Caco-2 (cell line): ENCODE measurements at places on chromosomes 5 and 9. TPM values are rescaled to one million over a fixed set of nuclear protein-coding genes. Genes with fewer than 3 reads are reported as not detected.

C9orf85 gene
- total RNA-seq = 2.4 TPM in 2 replicates

TMEM267 gene
- total RNA-seq = 14.2 and 15.5 TPM in 2 replicates

CCL27 gene
- not detected in 2 replicates for total RNA-seq

TSSK1B gene
- total RNA-seq = not detected in 2 replicates

TBC1D13 gene
- 35.6 and 39.9 TPM in 2 replicates for total RNA-seq

YTHDC2 gene
- total RNA-seq = 16.9 and 19.1 TPM in 2 replicates

PHF24 gene
- 0.12 TPM in 1 of 2 replicates, not detected in the other for total RNA-seq

XRCC4 gene
- total RNA-seq = 13.0 and 13.5 TPM in 2 replicates

CAVIN4 gene
- total RNA-seq = 1.5 and 1.7 TPM in 2 replicates

FAM221B gene
- total RNA-seq = not detected in 2 replicates

IFNA13 gene
- not detected in 2 replicates for total RNA-seq

IRGM gene
- 0.19 and 0.29 TPM in 2 replicates for total RNA-seq

DNA sequence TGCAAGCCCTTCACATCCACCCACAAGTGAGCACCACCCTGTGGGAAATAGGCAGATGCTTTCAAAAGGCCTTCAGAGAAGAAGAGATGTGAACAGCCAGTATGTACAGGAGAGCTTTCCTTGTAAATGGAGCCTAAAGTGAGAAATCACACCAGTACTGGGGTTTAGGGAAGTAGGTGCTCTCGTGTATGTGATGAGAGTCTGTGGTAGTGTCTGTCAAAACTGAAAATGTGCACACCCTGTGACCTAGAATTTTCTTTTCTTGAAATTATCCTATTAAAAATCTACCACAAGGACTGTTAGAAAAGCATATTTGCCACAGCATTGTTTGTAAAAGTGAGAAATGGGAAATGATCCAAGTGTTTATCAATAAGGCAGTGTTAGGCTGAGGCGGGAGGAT is 16.6 kb downstream of the OTULINL start:
- DNase-seq = no peak

DNA sequence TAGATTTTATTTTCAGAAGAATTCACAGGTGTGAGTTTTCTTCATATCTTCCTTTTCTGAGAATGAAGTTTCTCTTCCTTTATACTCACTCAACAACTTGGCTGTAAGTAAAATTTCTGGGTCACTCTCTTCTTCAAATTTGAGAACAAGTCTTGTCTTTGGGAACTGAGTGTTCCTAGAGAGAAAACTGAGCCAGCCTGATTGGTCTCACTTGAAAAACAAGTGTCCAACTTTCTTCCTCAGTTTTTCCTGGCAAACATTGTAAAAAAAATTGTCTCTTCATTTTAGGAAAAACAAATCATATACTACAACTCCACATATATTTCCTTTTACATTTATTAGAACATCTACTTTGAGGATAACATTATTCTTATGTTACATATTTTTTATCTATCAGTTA is 156.1 kb upstream of the GHR start:
- no peak for DNase-seq

DNA sequence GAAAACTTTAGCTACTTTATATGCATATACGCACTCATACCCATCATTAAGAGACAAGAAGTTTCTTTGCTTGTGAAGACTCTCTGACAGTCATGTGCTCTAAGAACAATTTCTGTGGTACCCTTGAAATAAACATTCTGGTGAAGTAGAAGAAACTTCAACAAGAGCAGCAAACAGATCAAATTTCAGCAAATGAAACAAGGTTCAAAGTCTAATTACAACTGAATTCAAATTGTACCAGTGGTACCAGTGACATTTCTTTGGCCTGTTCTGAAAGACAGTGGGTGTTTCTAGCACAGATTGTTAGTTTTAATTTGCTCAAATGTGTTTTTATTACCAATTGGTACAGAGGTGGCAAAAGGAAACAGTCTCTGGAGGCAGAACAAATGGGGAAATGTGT is 391.0 kb downstream of the CHSY3 start:
- DNase-seq = no peak

DNA sequence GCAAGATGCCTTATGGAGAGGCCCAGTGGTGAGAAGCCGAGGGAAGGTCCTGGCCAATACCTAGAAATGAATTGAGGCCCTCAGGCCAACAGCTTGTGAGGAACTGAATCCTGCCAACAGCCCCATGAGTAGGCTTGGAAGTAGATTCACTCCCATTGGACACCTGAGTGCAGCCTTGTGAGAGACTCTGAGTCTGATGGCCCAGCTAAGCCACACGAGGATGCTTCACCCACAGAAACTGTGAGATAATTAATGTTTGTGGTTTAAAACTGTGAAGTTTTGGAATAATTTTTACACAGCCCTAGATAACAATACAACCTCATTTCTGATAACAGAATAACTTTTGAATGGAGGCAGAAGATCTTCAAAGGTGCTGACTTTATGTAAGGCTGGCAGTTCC is 65.9 kb upstream of the DAP start:
- no peak for DNase-seq

DNA sequence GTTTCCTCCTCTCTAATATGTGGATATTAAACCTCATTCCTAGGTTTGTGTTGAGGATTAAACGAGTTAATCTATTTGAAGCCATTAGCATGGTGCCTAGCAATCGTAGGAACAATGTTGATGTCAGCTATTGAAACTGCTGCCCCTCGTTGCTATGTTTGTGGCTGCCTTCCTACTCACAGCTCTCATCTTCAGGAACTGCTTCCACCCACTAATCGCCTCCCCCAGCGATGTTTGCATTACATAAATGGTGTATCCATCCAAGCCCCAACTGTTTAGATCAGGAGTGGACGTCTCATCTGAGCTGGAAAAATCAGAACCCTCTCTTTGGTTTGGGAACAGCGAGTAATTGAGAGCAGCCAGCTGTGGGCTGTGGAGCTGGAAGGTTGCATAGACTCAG is 416.6 kb downstream of the ARHGEF28 start:
- no peak for DNase-seq

- DNase-seq = no peak
Observed at GRCh38 chr5:159386028-159386711, 55.9 kb upstream of the IL12B start.

- DNase-seq = no peak
Observed at GRCh38 chr5:81750308-81751008, 439 bp downstream of the SSBP2 start.

GRCh38 chr9:129574911-129575585 is 45.9 kb downstream of the C9orf50 start:
- DNase-seq = no peak

DNA sequence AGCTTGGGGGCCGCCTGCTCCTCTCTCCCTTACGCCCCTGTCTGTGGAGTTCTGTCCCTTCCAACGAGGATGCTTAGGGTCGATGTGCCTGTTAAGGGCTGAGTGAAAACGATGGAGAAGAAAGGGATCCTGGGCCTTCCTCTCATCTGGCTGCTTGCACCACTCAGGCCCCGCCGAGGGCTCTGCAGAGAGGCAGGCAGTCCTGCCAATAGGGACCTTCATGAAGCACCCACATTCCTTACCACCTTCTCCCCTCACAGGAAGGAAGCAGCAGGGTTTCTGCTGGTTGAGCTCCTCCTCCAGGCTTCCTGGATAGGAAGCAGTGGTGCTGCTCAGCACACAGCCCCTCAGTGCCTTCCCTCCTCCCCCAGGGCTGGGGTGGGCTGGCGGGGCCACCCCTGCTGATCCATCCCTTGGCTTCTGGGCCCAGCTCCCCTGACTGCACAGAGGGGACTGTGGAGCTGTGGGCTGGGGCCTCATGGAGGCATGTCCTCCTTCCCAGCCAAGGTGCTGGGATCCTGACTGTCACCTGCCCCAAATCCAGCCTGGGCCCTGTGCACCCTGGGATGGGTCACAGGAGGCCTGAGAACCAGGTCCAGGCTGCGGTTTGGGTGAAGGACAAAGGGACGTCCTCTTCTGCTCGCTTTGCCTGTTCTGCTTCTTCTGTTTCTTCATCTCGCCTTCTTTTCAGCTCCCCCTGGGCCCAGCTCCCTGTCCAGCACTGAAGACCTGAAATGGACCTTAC is 50.5 kb downstream of the AHRR start:
- no peak for DNase-seq

- DNase-seq = no peak
Observed at GRCh38 chr5:112208699-112209615, 210.1 kb downstream of the EPB41L4A start.

GRCh38 chr5:159135896-159136531 is 36.3 kb upstream of the EBF1 start:
- DNase-seq = no peak

DNA sequence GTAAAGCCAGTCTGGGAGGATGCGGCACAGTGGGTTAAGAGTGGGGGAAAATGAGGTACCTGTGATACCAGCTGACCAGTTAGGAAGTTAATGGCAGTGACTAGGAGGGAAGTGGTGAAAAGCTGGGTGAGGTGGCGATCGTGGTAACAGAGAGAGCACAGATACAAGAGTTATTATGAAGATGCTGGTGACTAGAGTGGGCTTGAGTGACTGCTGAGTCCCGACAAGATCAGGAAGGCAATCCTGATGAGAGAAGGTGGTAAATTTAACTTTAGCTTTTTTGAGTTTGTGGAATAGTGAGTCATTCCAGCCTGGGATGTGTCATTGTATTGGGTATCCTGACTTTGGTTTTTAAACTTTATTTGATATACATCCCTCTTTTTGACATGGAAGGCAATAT is 38.8 kb downstream of the CMYA5 start:
- DNase-seq = no peak

DNA sequence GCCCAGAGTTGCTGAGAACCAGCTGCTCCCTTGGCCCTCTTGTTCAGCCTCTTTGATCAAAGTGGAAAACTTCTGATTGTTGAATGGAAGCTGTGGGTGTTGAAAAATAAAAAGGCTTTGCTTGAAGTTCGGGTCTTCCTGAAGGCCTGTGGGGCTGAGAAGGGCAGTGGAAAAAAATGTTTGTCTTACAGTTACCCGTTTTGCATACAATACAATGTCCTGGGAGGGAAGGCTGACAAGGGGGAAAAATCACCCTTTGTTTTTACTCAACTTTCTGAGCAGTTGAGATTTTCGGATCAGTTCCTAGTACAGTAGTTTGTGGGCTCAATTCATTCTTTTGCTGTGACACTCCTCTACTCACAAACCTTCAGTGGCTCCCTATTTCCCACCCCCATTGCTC is 2.1 kb upstream of the TNFSF8 start:
- DNase-seq = no peak

DNA sequence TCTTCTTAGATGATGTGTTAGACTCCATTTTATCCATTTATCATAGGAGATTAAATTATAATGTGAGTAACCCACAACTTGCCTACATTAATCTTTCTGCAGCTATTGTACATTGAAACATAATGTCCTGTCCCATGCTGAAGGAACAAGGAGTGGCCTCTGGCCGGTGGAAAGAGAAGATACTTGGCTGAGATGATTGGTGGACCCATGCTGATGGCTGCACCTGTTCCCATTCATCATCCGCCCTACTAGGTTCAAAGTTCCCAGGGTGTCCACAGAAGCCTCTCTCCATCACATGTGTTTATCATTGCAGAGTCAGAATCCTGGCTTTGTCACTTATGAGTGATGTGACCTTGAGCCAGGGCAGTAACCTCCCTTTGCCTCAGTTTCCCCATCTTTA is 24.7 kb downstream of the FBXL7 start:
- no peak for DNase-seq

- DNase-seq = peak; percentile 79
Observed at GRCh38 chr9:130433168-130433946, 11.4 kb upstream of the ASS1 start.

- no peak for DNase-seq
Observed at GRCh38 chr9:120362446-120362845, 217.5 kb downstream of the CDK5RAP2 start.

DNA sequence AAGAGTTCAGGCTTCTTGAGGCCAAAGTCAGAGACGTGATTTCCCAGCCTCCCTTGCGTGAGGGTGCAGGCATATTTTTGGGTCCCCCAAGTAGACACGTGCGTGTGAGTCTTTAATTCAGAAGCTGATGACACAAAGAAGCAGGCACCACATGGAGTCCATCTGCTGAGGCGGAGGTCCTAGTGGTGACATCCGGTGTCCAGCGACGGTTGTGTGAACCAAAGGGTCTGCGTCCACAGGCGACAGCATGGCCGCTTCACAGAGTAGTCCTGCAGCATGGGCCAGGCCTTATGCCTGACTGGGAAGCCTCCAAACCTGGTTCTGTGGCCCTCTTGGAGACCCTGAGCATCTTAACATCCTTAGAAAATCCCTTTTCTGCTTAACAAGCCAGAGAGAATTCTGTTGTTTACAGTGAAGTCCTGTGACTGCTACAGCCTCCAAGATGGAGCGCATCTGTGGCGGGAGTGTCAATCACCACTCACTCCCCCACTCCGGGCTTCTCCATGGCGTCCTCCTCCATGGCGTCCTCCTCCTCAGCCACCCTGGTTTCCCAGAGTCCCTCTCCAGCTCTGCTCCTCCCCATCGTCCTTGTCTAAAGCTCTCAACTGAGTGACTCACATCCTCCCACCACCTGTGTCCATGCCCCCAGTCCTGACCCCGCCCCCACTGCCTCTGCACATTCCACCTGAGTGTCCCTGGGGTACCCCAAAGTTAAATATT is 133.8 kb downstream of the PAX5 start:
- DNase-seq = no peak

GRCh38 chr5:172558076-172558976 is 82.7 kb upstream of the NEURL1B start:
- no peak for DNase-seq

GRCh38 chr5:1950708-1951103 is 68.0 kb upstream of the IRX4 start:
- DNase-seq = no peak

- DNase-seq = no peak
Observed at GRCh38 chr9:27784847-27785713, 211.8 kb upstream of the C9orf72 start.

DNA sequence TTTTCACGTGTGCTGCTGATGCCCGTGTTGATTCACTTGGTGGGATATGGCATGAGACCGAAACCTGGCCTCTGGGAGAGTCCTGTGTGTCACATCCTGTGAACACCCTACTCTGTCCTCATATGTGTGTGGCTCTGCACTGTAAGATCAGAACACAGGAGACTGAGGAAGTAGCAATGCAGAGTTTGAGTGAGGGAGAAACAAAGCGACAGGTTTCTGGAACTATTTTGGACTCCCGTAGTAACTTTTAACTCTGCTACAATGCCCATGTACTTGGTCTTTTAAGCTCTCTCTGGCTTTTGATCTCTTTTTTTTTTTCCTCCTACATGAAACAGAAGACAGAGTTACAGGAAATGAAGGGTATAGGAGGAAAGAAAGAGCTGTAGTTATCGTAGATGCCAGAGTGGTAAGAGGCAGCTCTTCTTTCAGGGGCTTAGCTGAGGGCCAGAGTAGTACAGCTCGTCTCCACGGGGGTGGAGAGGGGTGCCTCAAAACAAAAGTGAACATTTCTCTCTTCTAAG is 26.6 kb downstream of the GRAMD2B start:
- DNase-seq = no peak

GRCh38 chr5:141870871-141871270 is 7.3 kb downstream of the PCDH1 start:
- no peak for DNase-seq

- no peak for DNase-seq
Observed at GRCh38 chr9:129610213-129610472, 10.8 kb downstream of the C9orf50 start.
